Spleen (tissue), 13 donors: ENCODE measurements at places on chromosomes 5 and 9. TPM values are rescaled to one million over a fixed set of nuclear protein-coding genes. Genes with fewer than 3 reads are reported as not detected.

IFNA13 gene
- not detected for total RNA-seq

MSMP gene
- total RNA-seq, result not detected

ARRDC3 gene
- total RNA-seq, result 45.1 TPM

OR2K2 gene
- total RNA-seq, result not detected

CD180 gene
- total RNA-seq, result 31.1 TPM

MARVELD2 gene
- total RNA-seq, result 0.83 TPM
